Fibroblast of skin of abdomen (primary cell): ENCODE measurements at places on chromosomes 12 and 14.

DNA sequence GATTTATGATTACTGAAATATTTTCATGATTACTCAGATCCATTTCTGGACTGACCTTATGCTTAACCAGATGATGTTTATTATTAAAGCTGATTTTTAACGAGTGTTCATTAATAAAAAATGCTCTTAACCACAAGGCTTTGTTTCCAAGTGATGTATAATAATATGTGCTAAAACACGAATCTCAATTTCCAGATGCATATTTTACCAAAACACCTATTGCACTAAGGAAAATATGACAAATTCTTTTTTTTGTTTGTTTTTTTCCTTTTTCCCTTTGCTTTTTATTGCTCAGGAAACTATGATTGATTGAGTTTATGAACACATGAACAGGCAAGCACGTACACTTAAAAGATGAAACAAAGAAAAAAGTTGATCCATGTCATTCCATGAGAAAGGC is 16.9 kb upstream of the DUSP6 start:
- DNase-seq, result no peak

- DNase-seq, result no peak
Observed at GRCh38 chr14:68192935-68193334, 373.4 kb downstream of the RAD51B start.

- no peak for DNase-seq
Observed at GRCh38 chr14:71538288-71538687, 393.9 kb upstream of the RGS6 start.

DNA sequence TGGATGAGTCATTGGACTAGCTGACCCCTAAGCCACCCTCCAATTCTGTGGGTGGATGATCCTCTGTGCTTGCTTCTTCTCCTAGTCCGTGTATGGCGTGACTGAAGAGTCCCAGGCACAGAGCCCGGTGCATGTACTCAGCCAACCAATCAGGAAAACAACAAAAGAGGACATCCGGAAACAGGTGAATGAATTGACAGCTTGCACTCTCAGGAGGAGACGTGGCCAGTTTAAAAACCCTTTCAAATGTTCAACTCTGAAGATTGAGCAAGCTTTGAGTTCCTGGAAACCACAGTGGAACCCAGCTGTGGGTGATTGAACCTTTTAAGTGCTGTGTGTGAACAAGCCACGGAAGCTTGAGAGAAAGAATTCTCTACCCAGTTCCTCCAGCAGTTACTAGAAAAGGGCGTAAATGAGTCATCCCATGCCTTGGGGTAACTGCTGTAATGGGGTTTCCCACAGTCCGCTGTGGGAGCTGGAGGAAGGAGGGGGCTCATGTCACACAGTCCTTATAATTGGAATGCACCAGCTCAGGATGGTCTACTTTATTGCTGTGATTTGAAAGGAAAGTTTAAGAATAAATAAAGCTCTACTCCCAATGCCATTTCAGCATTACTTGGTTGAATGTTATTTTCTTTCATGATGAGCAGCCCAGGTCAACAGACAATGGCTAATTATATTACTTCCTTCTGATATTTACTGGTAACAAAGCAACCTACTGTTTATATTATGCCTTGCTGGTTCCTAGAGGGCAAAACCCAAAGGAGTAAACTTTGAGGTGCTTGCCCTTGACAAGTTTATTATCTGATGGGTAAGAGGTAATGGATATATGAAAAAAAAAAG is 417.0 kb downstream of the DPF3 start:
- DNase-seq, result peak; percentile 45

DNA sequence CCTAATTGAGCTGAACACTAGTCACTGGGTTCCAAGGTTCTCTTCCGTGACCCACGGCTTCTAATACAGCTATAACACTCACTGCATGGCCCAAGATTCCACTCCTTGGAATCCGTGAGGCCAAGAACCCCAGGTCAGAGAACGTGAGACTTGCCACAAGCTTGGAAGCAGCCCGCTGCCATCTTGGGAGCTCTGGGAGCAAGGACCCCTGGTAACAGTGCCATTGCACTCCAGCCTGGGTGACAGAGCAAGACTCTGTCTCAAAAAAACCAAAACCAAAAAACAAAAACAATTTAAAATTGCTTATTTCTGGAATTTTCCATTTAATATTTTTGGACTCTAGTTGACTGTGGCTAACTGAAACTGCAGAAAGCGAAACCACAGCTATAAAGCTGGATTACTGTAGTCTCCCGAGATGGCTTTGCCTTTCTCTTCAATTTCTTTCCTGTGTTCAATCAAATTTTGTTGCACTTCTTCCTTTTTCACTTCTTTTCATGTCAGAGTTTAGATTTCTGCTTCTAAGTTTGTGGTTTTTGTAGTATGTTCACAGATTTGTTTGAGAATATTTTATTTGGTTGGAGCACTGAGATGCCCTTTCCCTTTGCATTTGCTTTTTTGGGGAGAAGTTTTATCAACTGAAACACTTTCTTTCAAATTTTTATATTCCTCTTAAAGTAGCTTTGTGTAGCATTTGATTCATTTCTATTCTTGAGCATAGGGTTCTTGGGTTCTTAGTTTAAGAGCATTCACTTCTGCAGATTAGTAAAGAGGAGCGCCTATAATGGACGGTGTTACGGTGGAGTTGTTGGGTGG is 44.6 kb downstream of the DDHD1 start:
- DNase-seq, result peak; percentile 2

- no peak for DNase-seq
Observed at GRCh38 chr12:52127683-52128450, 48.4 kb downstream of the SMIM41 start.
